ENCODE measurements at places on chromosomes 13 and 19. TPM values are rescaled to one million over a fixed set of nuclear protein-coding genes. Genes with fewer than 3 reads are reported as not detected.
A peak's percentile ranks its signal among the peaks of the same experiment; 100 is the strongest.

IL12RB1 gene
- 3.0 TPM for polyA plus RNA-seq

KLK15 gene
- polyA plus RNA-seq, result not detected

ZNF132 gene
- polyA plus RNA-seq, result 1.0 TPM

ATP8B3 gene
- polyA plus RNA-seq, result 0.69 TPM

GRCh38 chr19:7355151-7355820 is 6.5 kb downstream of the ARHGEF18 start:
- DNase-seq, result peak; percentile 57

- peak; percentile 85 for DNase-seq
Measured at GRCh38 chr19:37980419-37981170, 73.6 kb downstream of the SIPA1L3 start.

DNA sequence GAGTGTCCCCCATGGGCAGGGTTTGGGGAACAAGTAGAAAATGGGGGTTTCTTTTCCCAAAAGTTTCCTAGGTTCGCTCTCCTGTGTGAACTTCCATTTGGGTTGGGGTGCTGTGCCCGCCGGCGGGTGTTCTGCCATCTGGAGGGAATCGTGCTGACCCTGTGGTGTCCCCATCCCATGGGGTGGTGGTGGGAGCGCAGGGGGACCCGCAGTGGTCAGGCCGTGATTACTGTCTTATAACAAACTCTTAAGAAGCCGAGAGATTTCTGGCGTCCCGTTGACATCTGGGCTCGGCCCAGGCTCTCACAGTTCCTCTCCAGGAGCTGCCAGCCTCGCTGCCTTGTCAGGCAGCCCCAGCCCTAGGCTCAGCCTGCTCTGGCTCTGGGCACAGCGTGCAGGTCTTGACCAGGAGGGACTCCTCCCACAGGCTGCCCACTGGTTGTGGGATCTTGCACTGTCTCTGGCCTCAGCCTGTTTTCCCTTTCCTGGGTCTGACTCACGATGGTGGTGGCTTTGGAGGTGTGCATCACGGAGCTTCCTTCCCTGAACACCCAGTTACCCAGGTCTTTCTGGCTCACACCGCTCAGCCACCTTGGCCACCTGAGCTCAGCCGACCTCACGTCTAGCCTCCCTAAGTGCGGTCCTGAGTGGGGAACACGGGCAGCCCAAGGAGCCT is 34.5 kb downstream of the PLEKHJ1 start:
- DNase-seq, result no peak

DNA sequence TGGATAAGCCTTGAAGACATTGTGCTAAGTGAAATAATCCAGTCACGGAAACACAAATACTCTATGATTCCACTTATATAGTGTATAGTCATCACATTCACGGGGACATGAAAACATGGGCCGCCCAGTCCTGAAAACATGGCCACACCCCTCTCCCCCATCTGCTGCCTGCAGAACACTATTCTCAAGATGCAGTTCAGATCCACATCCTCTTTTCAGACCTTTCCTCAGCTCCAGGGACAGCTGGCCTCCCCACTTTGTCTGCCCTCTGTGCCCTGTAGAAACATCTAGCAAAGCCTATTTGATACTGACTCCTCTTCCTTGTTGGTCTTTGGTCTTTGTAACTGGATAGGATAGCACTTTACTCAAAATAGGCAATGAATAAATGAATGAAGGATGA is 8.3 kb downstream of the RFX2 start:
- no peak for DNase-seq

DNA sequence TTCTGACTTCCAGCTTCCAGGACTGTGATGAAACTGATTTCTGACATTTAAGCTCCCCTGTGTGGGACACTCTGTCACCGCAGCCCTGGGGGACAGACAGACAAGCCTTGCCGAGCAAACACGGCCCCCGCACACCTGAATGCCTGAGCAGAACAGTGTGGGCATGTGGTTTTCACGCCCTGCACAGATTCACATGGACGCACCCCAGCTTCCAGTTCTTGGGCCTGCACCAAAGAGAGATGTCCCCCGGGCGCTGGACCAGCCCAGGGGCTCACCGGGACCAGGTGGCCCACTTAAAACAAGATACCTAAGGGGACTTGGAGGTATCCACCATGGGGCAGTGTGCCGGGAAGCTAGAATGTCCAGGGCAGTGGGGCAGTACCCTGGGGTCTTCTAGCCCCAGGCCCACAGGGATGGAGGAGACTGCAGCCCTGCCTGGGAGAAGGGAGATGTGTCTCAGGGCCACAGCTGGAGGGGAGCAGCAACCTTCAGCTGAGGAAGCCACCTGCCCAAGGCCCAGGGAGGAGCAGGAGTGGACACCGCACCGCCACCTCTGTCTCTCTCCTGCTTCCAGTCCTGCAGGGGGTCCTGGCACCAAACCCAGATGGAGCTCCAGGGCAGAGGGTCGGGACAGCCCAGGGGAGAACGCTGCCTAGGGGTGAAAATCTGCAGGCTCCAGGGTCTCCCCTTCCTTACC is 50.5 kb downstream of the SOX1 start:
- DNase-seq, result no peak

DNA sequence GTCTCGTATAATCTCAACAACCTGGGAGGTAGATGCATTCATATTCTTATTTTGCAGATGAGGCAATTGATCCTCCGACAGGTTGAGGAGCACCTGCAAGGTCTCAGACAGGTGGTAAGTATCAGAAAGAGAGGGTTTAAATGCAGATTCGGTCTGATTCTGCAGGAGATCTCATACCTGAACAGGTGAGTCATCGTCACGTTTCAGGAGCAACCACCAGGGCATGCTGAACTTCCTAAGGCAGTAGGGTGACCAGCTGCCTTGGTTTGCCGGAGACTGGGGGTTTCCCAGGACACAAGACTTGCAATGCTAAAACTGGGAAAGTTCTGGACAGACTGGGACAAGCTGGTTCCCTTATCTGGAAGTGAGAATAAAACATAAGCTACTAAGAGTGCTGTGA is 68.8 kb upstream of the TSHZ3 start:
- no peak for DNase-seq

GRCh38 chr13:93080166-93080565 is 146.4 kb upstream of the GPC6 start:
- no peak for DNase-seq

GRCh38 chr19:54532528-54532927 is 29.9 kb downstream of the LAIR2 start:
- no peak for DNase-seq
